Natural killer cell treated with Interleukin-12 subunit alpha and Interleukin-12 subunit beta and Interleukin-15 and Interleukin-18, amount 100 ng/mL, for 72 hours (primary cell): ENCODE measurements at places on chromosomes 11 and 22. TPM values are rescaled to one million over a fixed set of nuclear protein-coding genes. Genes with fewer than 3 reads are reported as not detected.

Gene ESRRA
- total RNA-seq: 116 TPM

Gene PICK1
- 18.8 TPM for total RNA-seq

Gene INCENP
- total RNA-seq: 74.4 TPM

Gene MS4A2
- total RNA-seq: 1.6 TPM

Gene OR2AG2
- not detected for total RNA-seq

Gene MS4A3
- not detected for total RNA-seq

Gene CHRM4
- total RNA-seq: 0.75 TPM

Gene OR5D18
- not detected for total RNA-seq

Gene KRTAP5-9
- total RNA-seq: not detected

Gene C2CD3
- total RNA-seq: 76.7 TPM

Gene HTR3B
- total RNA-seq: not detected

Gene C22orf23
- total RNA-seq: 0.33 TPM

Gene PCSK7
- 140 TPM for total RNA-seq

Gene CELSR1
- total RNA-seq: 0.14 TPM

Gene SDF2L1
- 102 TPM for total RNA-seq

Gene RNF169
- total RNA-seq: 21.2 TPM

Gene PKP3
- total RNA-seq: not detected

Gene APLNR
- not detected for total RNA-seq

Gene INS
- not detected for total RNA-seq

Gene OR10D3
- not detected for total RNA-seq

Gene AAMDC
- 4.9 TPM for total RNA-seq

Gene TPH1
- total RNA-seq: 0.36 TPM

Gene TRIM49B
- not detected for total RNA-seq

Gene UCP3
- total RNA-seq: 7.2 TPM

Gene RAB38
- total RNA-seq: 2.2 TPM

Gene MS4A8
- not detected for total RNA-seq

Gene OR4D5
- total RNA-seq: not detected

Gene UBQLN3
- not detected for total RNA-seq

Gene RAB39A
- total RNA-seq: 0.53 TPM

Gene MTMR3
- total RNA-seq: 33.9 TPM

Gene PARVA
- not detected for total RNA-seq

Gene SAA4
- total RNA-seq: not detected

Gene DKK3
- total RNA-seq: not detected

Gene RTN4R
- 0.78 TPM for total RNA-seq

Gene SLC6A5
- not detected for total RNA-seq

Gene FTH1
- 5,097 TPM for total RNA-seq

Gene DLG2
- total RNA-seq: 1.1 TPM

Gene ANKRD13D
- total RNA-seq: 182 TPM

Gene HTR3A
- not detected for total RNA-seq

Gene NUDT8
- total RNA-seq: 9.9 TPM

Gene CARD18
- total RNA-seq: not detected

Gene SAA1
- total RNA-seq: not detected

Gene DMC1
- 11.5 TPM for total RNA-seq

Gene CDC42EP1
- 3.5 TPM for total RNA-seq

Gene TRIM6
- 0.31 TPM for total RNA-seq

Gene OSBP2
- total RNA-seq: 1.7 TPM

Gene TMPRSS6
- total RNA-seq: 1.8 TPM

Gene SPTBN2
- not detected for total RNA-seq
